H1 (cell line): ENCODE measurements at places on chromosomes 3 and 15. TPM values are rescaled to one million over a fixed set of nuclear protein-coding genes. Genes with fewer than 3 reads are reported as not detected.

DNA sequence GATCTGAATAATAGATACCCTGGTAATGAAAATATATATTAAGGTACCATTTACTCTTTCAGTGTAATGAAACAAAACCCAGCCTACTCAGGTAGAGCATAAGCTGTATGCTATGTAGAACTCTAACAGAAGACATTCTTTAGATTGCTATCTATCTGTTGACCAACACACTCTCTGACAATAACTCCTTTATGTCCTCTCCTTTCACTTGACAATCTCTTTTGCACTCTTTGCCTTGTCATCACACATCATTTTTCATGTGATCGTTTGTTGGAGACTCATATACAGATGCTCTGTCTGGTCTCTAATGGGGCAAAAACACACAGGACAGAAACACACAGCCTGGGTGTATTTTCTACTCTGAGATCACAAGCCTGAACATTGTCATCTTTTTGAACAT is 35.4 kb upstream of the SUCLG2 start:
- no peak for DNase-seq

DNA sequence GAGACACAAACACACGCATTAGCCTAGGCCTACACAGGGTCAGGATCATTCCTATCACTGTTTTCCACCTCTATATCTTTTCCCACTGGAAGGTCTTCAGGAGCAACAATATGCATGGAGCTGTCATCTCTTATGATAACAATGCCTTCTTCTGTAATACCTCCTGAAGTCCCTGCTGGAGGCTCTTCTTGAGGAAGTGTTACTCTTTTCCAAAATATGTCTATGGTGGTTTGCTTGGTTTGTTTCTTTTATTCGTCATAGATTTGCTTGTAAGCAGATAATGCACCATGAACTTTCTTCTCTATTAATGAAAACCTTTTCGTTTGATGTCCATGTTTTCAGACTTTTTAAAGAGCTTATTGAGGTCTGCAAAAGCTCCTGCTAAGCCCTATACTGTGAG is 109.3 kb downstream of the GMPS start:
- no peak for DNase-seq

DNA sequence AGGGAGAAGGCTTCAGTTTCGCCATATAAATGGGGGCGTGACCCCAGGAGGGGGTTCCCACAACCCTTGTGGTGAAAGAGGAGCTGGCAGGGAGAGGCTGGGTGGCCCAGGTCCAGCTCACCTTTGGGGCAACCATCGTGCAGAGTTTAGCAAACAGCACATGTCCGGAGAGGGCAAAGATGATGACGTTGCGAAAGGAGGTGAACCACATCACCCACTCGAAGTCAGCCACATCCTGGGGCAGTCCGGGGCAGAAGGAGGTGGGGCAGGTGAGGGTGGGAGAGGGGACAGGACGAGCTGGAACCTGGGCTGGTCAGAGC is 3.7 kb downstream of the HHATL start:
- DNase-seq = peak; percentile 35

DNA sequence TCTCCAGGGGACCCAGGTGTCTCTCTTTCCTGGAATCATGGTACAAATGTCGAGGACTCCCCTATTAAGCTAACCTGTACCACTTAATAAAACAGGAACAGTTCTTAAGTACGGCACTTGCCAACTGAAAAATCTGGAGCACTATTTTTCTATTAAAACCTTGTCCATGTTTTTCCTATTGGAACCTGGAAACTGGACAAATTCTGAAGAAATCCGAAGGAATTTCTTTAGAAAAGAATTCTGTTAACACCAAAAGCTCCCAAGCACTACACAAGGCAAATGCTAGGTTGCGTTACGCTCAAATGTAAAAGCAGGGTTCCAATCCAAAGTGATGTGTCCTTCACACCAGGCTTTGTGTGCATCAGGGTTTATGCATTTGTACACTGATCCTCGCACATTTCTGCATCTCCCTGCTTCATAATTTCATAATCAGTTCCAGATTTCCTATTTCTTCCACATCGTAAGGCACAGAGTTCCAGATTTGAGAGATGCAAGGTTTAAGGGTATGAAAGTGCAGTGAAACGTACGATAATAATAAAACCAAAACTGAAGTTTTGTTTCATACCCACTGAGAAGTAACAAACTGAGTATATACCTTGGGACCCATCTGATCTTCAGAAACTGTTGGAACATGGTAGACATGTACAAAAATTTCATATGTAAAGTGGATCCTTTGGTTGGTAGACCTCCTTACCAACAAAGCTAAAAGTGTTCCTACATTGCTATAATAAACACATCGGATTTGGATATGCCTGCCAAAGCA is 132.1 kb upstream of the WNT5A start:
- DNase-seq = no peak

LRRC34 gene
- 3.0 and 4.1 TPM in 2 replicates for polyA plus RNA-seq

- DNase-seq = no peak
These were observed 511.4 kb upstream of the MCTP2 start for GRCh38 chr15:93719921-93720351.

DNA sequence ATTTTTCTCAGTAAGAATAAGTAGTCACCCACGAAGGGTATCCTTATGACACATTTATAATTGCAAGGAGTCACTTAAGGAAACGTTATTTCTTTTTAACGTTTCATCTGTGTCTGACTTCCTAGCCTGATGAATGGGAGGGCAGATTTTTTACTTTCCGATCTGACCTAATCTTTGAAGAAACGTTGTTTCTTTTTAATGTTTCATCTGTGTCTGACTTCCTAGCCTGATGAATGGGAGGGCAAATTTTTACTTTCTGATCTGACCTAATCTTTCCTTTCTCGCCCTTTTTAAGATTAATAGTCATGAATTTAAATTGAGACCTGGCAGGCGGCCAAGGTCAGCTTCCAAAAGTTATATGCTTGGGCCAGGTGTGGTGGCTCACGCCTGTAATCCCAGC is 3.0 kb upstream of the KLHL6 start:
- DNase-seq = no peak

- no peak for DNase-seq
These were observed 130.4 kb upstream of the LYSMD4 start for GRCh38 chr15:99863550-99864198.

DNA sequence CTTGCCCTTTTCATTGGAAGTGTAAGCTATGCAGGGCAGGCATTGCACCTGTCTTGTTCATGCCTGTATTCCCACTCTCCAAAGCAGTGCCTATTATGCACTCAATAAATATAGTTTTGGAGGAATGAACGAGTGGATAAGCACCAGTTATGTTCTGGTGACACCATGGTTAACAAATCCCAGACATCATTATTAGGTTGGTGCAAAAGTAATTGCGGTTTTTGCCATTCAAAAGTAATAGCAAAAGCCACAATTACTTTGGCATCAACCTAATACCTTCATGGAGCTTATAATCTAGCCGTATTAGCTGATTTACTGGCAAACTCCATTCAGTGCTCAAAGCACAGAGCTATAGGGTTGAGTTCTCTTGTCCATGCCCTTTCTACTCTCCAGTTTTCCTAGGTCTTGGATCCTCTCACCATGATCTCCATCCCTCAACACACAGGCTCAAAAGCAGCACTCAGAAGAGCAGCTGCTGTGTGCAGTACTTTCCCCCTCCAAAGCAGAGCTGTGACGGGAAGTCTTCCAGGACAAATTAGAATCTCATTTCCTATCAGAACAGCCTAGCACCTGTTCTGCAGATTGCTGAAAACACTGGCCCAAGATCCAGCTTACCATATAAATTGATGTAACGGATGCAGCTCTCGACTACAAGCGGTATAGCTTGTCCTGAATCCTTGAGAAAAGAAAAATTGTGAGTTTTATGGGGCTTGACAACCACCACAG is 63.2 kb upstream of the RAD18 start:
- DNase-seq = no peak

DNA sequence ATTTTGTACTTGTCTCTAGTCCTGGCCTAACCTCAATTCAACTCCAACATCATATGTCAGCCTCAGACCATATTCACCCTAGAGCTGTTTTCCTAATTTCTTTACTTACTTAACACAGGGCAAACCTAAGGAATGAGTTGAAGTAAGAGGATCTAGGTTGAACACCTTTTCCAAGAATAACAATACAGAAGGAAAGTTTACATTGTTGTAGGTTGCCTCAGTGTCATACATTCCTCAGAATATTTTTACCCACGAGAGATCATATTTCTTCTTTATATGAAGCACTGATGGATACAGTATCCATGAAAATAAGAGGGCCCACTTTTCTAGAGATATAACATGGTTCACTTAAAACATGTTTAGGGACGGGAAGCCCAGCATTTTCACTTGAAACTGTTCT is 369.5 kb downstream of the CNTN6 start:
- no peak for DNase-seq

- no peak for DNase-seq
These were observed 71.2 kb upstream of the DCBLD2 start for GRCh38 chr3:98972720-98973119.

GRCh38 chr3:52281981-52282801 is 3.7 kb upstream of the WDR82 start:
- DNase-seq = no peak

DNA sequence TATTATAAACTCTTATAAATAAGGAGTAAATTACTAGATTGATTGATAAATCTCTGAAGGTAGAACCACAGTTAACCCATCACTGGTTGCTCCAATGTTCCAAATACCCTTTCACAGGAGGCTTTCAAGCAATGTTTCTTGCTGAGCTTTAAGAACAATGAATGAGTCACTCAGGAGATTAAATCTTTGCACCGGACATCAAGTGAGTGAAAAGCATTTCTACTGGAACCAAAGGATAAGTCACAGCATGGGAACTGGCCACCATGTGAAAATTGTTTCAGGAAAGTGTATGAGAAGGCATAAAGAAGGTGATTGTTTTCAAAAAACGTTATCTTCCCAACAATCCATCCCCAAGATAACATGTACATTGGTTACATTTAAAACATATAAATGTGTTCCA is 90.6 kb downstream of the CNTN3 start:
- DNase-seq = no peak

XIRP1 gene
- not detected in 2 replicates for polyA plus RNA-seq

- DNase-seq = no peak
These were observed 553.6 kb downstream of the EPHB1 start for GRCh38 chr3:135348690-135349089.

GRCh38 chr15:76344893-76345582 is 8.5 kb downstream of the ISL2 start:
- DNase-seq = no peak

- DNase-seq = no peak
These were observed 21.9 kb upstream of the FRMD5 start for GRCh38 chr15:44216958-44217357.

DNA sequence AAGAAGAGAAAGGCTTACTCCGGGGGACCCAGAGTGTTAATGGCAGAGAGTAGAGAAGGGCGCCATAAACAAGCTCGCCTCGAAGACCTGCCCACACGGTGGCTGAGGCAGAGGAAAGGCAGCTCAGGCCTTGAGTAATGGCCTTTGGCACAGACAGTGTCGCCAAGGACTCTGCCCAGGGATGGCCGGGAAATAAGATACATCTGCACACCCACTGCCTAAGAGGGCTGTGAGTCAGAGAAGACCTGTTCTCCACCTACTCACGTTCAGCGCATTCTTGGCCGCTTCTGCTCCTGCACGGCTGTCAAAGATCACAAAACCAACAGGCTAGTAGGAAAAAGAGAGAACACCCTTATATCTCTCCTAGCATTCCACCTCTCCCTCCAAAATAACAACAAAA is 26.2 kb downstream of the RBPMS2 start:
- DNase-seq = no peak

DNA sequence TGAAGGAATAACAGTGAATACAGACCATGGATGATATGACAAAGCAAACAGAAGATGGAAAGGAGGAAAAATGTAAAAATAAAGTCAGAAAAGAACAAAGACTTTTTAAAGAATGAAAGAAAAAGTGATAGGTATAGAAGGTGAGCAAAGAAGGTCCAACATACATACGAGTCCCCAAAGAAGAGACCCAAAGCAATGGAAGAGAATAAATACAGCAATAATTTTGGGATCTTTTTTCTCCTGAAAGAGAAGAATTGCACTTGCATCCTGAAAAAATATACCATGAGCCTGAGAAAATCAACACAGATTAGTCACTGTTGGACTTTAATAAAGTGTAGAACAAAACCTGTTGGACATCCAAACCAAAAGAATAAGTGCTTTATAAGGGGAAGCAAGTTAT is 85.3 kb upstream of the SLC6A1 start:
- no peak for DNase-seq

GRCh38 chr3:5136919-5137429 is 14.9 kb downstream of the ARL8B start:
- DNase-seq = no peak

DNA sequence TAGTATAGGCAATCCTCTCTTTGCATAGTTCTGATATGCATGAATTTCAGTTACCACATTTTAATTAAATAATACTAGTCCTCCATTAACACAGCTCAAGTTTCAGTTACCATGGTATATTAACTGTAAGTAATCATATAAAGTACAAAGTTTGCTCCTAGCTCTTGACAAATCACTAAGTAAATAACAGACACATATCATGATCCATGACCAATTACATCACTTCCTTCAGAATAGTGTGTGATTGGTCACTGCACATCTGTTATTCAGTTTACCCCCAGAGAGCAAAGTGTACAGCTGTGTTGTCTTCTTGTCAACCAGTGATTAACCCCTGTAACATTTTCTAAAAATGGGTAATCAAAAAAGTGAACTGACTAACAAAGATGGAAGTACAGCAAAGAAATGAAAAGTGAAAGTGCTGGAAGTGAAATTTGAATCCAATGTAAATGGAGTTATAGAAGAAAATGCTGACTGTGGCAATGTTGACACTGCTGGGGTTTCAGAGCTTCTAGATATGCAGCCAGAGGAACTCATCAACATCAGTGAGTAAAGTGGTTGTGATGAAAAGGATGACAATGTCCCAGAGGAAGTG is 30.2 kb upstream of the LEKR1 start:
- DNase-seq = no peak

GRCh38 chr3:105836533-105836932 is 32.3 kb downstream of the CBLB start:
- DNase-seq = no peak

TOP2B gene
- polyA plus RNA-seq = 15.7 and 34.9 TPM in 2 replicates

PRR23B gene
- not detected in 2 replicates for polyA plus RNA-seq

DNA sequence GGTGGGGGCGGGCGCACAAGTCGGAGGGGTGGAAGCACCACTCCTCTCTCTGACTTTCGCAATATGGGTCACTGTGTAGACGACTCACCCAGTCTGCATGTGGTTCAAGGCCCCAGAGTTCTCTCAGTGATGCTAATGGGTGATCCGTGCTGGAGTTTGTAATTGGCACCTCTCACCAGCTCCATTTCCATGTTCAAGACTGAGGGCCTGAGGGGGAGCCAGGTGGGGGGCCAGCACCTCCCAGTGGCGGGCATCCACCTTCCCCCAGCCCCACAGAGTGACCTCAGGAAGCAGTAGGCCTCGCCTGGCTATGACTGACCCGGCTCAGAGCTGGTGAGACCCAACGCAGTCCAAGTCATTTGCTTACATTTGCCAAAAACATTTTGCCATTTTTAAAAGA is 230.0 kb upstream of the ST8SIA2 start:
- DNase-seq = no peak

DNA sequence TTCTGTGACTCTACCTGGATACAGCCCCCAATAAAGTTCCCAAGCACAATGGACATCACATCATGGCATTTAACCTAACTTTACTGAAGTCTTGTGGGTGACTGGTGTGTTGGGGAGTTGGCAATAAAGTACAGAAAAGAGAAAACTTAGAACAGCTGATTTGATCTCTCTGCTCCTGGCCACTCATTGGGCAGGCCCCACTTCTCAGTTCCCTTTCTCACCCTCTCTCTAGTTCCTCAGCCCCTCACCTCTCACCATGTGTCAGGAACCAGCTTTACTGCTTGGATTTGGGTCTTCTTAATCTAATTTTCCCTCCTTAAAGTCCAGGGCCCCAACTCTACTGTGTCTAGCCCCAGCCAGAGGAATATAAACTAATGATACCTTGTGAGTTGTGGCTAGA is 713 bp upstream of the MUC13 start:
- no peak for DNase-seq

ZMYND10 gene
- 0.79 and 0.93 TPM in 2 replicates for polyA plus RNA-seq
